ENCODE measurements at places on chromosomes 5 and 9.

DNA sequence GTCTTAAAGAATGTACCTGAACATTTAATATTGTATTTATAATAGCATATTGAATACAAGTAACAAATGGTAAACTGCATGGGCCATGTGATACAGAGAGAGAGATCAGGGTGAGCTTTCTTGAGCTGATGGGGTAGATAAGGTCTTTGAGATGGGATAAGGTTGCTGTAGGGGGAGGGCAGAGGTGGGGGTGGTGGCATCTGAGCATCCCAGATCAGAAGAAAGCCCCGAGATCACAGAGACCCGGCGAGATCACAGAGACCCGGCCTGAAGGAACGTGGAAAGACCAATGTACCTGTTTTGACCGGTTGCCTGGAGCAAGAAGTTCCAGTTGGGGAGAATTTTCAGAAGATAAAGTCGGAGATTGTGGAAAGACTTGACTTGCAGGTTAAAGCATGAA, 6.6 kb downstream of the SMARCA2 start:
- DNase-seq, result no peak

DNA sequence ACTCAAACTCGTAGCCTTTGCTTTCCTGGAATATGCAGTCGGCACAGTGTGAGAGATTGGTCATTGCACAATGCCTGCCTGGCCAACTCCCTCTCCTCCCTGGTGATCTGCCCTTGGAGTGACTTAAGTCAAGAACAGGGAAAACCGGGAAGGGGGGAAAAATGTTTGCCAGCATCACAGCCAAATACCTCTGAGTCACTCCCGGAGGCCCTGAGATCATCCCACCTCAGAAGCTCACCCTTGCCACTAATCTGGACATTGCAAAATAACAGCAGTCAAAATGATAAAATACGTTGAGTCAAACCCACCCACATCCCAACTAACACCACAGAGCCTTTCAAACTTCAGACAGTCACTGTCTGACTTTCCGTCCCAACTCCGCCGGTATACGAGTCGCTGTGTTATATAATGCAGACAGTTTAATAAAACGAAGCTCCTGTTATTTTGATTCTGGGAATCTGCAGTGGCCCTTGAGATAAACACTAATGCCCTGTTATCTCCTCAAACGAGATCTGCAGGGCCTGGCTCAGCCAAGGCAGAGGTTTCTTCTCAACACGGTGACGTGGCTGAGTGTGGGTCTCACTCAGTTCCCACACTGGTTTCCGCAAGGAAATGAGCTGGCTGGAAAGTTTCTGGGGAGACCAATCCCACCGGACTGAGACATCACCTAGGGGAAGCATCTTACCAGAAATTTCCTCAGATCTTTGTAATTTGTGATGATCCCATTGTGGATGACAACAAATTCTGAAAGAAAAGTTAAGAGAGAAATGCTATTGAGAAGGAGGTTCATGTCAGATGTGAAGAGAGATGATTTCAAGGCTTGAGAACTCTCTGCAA, 22.1 kb downstream of the GFPT2 start:
- DNase-seq, result no peak

GRCh38 chr9:134594078-134594941, 47.3 kb upstream of the COL5A1 start:
- no peak for DNase-seq

DNA sequence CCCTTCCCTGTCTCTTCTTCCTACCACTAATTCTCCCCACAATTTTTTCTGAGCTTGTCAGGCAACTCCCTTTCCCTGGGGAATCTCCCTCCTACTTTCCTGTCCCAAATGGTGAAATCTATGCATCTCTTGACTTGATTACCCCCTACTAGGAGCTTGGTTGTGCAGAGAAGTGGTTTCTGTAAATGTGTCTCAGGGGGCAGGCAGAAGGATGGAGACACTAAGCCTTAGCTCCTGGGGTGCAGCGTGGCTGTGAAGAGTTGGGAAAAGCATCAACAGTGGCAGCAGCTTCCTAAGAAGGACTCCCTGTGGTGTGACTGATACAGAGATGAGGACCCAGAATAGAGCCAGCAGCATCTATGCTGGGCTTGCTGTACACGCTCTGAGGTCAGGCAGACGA, 62.3 kb downstream of the NRG2 start:
- no peak for DNase-seq

DNA sequence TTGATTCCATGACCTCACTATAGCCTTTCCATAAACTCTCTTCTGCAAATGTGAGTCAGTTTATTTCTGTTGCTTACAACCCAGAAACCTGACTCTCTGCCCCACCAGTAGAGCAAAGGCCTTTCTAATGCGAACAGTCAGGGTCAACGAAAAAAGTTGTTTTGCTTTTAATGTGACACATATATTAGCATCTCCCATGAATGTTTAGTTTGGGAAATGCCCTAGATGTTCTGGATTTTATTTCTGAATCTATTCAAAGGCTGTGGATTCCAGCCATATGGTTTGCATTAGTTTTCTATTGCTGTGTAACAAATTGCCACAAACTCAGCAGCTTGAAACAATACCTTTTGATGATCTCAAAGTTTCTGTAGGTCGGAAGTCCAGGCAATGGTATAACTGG, 193.5 kb downstream of the GNA14 start:
- DNase-seq, result no peak
